CD4-positive, alpha-beta T cell (primary cell): ENCODE measurements at places on chromosomes 1 and 21.

DNA sequence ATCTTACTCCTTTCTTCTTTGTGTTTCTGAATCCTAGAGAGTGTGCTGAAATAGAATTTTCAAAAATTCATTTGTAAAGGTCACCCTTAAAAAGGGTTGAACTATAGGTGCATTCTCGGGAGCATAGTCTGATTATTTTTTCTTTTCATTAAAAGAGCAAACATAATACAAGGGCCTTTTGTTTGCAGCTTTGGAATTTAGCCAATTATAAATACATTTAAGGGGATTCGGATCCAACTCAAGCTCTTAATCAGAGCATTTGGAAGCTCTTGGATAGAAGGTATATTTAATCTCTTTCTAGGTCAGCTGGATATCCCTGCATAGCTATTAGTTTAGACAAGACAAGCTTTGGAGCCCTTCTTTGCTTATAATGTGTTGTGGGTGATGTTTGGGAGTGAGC is 321.7 kb downstream of the HHAT start:
- DNase-seq: no peak

DNA sequence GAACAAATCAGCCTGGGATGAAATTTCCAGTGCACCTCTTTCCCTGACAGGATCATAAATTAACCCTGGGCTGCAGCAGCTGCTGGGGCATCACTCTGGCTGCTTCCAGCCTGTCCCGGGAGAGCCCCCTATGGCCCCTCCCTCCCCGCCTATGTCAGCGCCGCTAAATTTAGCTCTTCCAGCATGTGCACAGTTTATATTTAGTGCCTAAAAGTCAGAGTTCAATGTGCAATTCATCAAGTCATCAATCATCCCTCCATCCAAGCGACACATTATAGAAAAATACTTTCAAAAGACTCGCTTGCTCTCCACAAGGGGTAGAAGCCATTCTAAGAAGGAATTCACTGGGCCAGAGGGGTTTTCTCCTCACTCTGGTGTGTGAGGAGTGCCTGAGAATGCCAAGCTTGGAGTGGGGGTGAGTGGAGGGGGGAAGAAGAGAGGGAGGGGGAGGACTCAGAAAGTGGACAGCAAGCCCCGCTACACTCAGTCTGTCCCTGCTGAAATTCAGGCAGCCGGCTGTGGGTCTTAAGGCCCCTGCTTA is 37.4 kb downstream of the XCL1 start:
- no peak for DNase-seq

GRCh38 chr1:76379506-76379905 is 305.0 kb downstream of the ST6GALNAC3 start:
- DNase-seq: no peak

DNA sequence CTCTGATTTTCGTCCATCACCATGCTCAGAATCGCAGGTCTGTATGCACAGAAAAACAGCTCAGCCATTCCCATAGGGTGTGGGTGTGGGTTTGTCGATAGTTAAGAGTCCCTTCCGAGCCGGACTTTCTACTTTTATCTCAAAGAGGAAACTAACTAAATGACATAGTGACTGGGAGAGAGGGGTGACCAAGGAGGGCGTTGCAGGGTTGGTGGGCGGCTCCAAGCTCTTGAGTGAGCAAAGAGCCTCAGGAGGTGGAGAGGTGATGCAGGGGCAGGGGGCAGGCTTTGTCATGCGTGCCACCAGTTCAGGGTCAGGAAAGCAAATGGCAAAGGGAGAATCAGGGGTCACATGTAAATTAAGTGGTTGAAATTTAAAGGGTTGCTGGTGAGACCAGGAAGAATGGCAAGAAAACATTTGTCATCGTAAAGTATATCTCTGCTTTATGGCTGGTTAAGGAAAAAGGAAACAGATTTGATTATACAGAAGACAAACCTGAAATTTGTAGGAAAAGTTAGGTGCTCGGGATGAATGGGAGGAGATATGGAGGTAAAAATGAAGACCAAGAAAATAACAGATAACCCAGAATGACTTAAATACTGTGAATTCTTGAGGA is 249.0 kb downstream of the SETD4 start:
- DNase-seq: no peak

GRCh38 chr1:119008483-119009311 is 20.6 kb upstream of the TBX15 start:
- no peak for DNase-seq

DNA sequence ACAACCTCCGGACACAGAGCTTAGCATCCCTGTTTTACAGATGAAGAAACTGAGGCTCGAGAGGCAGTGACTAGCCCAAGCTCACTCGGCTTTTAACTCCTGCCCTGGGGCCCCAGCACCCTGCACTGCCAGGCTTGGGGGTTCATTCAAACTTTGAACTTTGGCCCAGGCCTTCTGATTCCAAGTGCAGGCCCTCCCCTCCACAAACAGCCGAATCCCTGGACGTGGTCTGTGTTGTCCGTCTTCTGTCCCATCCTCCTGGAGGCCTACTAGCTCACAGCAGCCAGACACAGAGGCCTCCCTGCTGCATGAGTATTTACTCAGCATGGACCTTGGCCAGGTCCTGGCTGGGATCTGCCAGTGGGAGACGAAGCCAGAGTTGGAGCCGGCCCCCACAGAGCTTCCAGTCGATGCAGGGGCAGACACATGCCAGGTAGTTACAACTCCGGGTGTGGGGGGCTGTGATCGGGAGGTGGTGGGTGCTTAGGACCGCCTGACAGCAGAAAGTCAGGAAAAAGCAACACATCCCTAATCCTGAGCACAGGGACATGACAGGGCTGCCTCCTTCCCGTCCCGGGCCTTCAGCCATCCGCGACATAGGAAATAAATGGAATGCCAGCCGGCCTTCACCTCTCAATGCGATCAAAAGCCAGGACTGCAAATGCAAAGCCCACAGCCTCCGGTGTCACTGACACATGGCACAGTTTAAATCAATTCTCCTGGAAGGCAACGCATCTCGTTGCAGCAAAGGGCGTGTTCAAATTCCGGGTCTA is 7.4 kb downstream of the IFFO2 start:
- DNase-seq: no peak

DNA sequence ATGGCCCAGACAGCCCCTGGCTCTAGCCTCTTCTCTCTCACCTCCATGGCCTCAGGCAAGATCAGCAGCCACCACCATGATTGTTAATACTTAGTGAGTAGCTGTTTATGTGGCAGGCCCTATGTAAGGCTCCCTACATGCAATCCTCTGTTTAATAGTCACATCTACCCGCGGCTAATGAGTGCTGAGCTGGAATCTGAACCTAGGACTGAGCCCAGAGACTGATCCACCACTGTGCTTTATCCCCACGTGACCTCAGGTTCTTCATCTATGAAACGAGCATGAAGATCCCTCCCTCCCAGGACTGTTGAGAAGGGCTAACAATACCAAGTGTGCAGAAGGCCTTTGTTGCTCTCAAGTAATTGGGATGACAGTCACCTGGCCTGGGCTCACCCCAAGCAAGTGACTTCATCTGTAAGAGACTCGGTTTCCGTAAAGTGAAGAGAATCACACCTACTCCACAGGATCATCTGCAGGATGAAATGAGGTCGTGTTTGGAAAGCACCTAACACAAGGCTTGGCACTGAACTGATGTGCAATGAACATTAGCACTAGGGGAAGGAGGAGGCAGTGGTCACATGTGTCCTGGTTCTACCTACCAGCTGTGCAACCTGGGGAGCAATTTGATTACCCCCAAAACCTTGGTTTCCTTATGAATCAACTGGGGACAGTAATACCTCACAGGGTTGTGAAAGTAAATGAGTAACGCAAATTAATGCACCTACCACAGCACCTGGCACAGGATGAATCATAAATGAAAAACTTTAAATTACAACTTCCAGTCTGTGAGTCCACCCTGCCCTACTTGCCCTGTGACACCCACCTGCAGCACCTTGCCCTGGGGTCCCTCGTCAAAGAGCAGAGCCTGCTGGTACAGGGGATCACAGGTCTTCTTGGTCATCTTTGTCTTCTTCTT is 37.2 kb downstream of the RIMS3 start:
- peak; percentile 19 for DNase-seq

DNA sequence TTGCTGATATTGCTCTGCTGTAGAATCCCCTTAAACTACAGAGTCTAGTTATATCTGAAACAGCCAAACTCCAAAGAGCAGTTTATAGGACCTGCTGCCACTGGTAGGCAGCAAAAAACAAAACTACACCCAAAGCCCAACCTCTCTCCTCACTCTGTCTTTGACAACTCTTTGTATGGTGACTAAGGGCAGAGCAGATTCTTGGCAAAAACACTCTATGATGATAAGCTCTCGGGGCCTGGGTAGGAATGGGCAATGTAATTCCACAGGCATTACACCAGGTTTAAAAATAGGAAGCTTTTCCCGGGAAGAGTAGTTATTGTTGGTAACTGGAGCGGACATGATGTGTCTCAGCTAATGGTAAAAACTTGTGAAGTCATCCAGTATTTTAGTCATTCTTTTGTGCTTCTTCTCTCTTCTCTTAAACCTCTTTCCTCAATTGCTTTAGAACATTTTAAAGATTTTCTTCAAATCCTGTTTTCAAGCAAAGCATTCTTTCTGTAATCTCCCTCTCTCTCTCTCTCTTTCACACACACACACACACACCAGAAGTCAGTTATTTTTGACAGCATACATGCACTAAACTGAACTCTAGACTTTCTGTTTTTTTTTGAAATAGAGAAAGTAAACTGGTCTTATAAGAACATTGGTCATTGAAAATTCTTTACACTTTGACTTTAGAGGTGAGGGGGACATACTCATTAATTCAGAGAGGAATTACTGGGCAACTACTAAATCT is 193.5 kb downstream of the PAPPA2 start:
- no peak for DNase-seq

- no peak for DNase-seq
Measured at GRCh38 chr1:173417563-173417962, 59.6 kb upstream of the PRDX6 start.

DNA sequence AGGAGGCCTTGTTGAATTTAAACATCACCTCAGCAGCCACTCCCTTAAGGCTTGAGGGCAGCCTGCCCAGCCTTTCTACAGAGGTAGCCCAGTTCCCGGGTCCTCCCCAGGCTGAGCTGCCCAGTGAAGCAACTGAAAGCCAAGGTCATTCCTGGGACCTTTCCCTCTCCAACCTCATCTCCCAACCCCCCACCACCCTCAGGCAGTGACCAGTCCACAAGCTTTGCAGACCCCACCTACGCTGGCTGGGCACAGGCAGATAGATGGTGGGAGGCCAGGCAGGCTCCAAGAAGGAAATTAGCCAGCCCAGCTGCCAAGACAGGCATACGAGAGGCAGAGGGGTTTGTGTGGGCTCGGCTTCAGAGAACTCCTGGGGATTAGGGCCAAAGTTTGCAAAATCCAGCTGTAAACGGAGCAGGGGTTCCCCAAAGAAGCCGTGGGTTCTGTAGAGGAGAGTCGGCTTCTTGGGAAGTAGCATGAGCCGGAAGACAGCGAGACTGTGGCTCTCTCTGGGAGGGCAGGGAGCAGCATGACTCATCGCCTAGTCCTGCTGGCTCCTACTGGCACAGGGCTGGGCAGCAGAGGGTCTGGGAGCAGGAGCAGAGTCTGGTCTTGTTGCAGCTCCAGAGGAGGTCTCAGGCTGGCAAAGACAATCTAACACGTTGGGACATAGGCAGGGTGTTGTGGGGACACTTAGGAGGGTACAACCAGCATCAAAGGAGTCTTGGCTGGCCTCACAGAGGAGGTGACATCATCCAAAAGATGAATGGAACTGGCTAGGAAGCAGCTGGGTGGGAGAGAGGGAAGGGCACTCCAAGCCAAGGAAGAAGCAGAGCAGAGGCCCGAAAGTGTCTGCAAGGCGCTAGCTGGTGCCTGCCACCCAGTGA is 2.8 kb upstream of the ZC3H12A start:
- DNase-seq: no peak

DNA sequence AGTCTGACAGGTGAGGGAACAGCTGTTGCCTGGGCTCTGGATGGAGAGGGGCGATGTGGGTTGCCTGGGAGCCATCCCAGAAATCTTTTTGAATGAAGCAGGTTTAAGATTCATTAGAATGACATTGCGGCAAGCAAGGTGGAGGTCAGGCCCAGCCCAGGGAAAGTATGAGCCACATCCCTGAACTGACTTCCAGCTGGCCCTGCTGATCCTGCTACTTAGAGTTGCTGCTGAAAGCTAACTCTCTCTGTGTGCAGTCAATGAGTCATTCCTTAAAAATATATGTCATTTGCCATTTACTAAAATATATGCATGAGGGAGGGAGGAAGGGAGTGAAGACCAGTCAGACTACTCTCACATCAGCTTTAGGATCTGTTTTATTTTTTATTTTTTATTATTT is 54.3 kb upstream of the RAB3GAP2 start:
- DNase-seq: no peak

DNA sequence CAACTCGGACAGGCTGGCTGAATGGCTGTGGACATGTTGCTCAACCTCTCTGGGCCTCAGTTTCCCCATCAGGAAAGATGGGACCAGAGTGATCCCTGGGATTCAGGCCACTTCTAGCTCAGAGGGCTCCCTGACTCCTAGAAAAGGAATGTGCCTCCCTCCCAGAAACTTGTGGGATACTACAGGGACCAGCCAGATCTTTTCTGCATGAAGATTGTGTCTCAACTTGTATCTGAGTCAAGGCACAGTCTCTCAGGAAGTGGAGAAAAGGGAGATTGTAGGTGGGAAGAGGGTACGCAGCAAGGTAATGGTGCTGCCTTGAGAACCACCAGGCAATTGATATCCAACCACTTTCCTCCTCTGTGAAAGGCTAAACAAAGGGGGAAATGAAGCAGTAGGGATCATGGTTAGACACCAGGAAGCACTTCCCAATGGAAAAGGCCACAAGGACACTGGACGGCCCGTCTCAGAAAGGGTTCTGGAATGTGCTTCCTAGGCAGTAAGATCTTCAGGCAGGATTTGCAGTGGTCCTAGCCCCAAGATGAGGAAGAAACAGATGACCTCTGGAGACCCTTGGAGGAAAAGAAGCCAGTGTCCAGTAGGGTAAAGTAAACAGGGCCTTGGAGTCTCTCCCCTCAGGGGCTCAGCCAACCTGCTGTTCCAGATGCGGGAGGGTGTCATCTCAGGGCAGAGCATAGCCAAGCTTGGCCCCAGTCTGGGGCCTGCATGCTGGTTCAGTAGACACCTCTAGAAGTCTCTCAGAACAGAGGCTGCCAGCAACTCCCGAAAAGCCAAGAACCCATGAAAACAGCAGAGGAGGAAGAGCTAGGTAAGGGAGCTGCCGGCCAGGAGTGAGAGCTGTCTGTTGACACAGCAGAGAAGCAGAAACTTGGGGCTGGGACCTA is 16.8 kb downstream of the IFFO2 start:
- DNase-seq: no peak

DNA sequence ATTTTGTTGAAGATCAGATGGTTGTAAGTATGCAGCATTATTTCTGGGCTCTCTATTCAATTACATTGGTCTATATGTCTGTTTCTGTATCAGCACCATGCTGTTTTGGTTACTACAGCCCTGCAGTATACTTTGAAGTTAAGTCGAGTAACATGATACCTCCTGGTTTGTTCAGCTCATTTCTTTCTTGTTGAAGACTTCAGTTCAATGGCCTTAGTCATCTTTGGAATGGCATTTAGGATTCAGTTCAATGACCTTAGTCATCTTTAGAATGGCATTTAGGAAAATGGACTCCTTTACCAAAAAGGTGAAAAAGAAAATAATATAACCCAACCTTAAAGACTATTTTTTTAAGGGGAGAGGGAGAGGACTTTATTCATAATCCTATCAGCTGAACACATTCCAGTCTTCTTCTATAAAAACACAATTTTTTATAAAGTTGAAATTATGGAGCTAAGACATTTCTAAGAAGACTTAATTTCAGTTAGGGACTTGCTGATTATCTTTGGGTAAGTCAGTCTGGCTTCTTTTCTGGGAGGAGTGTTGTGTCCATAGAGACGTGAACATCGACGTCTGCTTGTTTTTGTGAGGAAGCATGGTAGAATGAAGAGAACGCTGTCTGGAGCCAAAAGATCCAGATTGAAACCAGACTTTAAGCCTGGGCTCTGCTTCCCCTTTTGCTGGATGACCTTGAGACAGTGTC is 48.3 kb downstream of the DDR2 start:
- no peak for DNase-seq

- no peak for DNase-seq
Measured at GRCh38 chr1:213303286-213303685, 252.2 kb downstream of the RPS6KC1 start.
